Type B pancreatic cell (in vitro differentiated cells): ENCODE measurements at places on chromosomes 1 and 21. TPM values are rescaled to one million over a fixed set of nuclear protein-coding genes. Genes with fewer than 3 reads are reported as not detected.

Gene DCAF6
- 27.2 and 38.3 TPM in 2 replicates for total RNA-seq

Gene CTSK
- total RNA-seq = 4.1 and 16.7 TPM in 2 replicates

DNA sequence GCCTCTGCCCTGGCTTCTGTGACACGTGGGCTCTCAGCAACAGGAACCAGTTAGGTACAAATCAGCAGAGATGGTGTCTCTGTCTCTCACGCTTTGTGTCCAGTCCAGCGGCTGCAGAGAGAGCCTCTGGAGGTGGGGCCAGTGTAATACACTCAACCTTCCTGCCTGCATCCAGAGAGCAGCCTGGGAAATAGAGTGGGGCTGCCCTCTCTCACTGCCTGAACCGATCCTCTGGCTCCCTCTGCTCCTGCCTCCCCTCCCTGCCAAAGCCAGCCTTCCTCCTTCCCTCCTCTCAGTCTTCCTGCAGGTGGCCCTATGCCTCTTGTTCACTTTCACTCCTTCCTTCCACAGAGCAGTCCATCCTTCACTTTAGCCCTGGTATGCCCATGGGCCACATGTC lies at the start of gene ZNF648:
Gene ZNF648, minus strand, starts transcription at position 119 of the 400 bp plus-strand sequence. CDS start 3,702 bp downstream, outside the sequence.
- H3K27me3 ChIP-seq = peaks cover 7% of the 10 kb centered on the region
- H3K27ac ChIP-seq = peak within 1 kb of the TSS; percentile 31
- peaks cover 12% of the 10 kb centered on the region for H3K4me1 ChIP-seq
- peak within 1 kb of the TSS; percentile 78 for H3K4me3 ChIP-seq

- peaks cover 4% of the 10 kb centered on the region for H3K27me3 ChIP-seq
- H3K4me3 ChIP-seq = no peak overlapping the region
- H3K4me1 ChIP-seq = peaks cover 4% of the 10 kb centered on the region
- DNase-seq = no peak
Observed at GRCh38 chr1:186842547-186842946, 13.8 kb downstream of the PLA2G4A start.

GRCh38 chr1:12006167-12006921 lies 13.0 kb upstream of the MIIP start:
- no peak overlapping the region for H3K4me3 ChIP-seq
- no peaks in the 10 kb centered on the region for H3K27me3 ChIP-seq
- no peak overlapping the region for H3K27ac ChIP-seq
- no peak for DNase-seq

DNA sequence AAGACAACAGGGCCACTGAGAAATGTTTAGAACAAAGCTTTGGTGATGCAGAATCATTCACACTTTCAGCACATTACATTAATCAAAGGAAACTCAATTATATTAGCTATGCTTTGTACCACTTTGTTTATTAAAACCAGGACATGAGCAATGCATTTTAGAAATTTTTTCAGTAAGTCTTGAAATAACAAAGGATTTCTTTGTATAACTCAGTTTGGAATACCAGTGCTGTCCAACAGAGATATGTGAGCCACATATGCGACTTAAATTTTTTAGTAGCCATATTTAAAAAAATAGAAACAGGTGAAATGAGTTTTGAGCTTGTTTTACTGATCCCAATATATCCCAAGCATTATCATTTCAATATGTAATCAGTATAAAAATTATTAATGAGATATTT lies 18.8 kb upstream of the F3 start:
- peaks cover 6% of the 10 kb centered on the region for H3K4me1 ChIP-seq
- no peak overlapping the region for H3K4me3 ChIP-seq
- peak overlapping the region; percentile 63 for H3K27ac ChIP-seq
- no peaks in the 10 kb centered on the region for H3K27me3 ChIP-seq
- no peak for DNase-seq
- no peaks in the 10 kb centered on the region for H3K36me3 ChIP-seq

- H3K4me1 ChIP-seq = peaks cover 40% of the 10 kb centered on the region
- peak overlapping the region; percentile 97 for H3K4me3 ChIP-seq
- no peak for DNase-seq
- H3K27ac ChIP-seq = peak overlapping the region; percentile 94
- H3K27me3 ChIP-seq = peaks cover 21% of the 10 kb centered on the region
Observed at GRCh38 chr21:44872323-44872648, 1.2 kb downstream of the PTTG1IP start.

- no peak for DNase-seq
- H3K36me3 ChIP-seq = peaks cover 43% of the 10 kb centered on the region
- no peaks in the 10 kb centered on the region for H3K27me3 ChIP-seq
- H3K27ac ChIP-seq = peak overlapping the region; percentile 5
Observed at GRCh38 chr1:168235548-168235885, 9.7 kb downstream of the SFT2D2 start.
